ENCODE measurements at places on chromosomes 6 and 20. TPM values are rescaled to one million over a fixed set of nuclear protein-coding genes. Genes with fewer than 3 reads are reported as not detected.

Gene GPR6
- total RNA-seq: 0.20 TPM

Gene MYLK2
- total RNA-seq: 0.57 TPM

Gene SRSF3
- total RNA-seq: 954 TPM

Gene ECT2L
- total RNA-seq: not detected

Gene OGFRL1
- total RNA-seq: 2.8 TPM

Gene RIPPLY2
- 0.90 TPM for total RNA-seq

Measured in H9 (cell line).